ENCODE measurements at places on chromosomes 12 and 14.
A peak's percentile ranks its signal among the peaks of the same experiment; 100 is the strongest.

DNA sequence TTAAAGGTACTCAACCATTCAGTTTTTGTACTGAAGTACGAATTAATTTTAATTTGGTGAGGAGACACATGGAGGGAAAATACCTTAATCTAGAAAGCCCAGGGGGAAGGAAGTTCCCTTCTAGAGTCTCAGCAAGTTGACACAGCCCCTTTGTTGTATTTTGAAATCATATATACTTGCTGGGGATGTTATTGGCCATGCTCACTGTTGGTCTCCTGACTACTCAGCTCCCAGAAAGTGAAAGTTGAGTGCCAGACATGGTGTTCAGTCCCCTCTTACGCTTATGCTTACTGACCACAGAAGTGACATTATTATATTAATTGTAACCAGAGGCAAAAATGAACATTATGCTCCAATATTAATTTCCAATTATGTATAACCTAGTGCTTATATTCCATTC is 28.1 kb downstream of the ARF6 start:
- no peak for DNase-seq

- no peak for DNase-seq
Observed at GRCh38 chr12:109617491-109617890, 43.9 kb downstream of the MVK start.

DNA sequence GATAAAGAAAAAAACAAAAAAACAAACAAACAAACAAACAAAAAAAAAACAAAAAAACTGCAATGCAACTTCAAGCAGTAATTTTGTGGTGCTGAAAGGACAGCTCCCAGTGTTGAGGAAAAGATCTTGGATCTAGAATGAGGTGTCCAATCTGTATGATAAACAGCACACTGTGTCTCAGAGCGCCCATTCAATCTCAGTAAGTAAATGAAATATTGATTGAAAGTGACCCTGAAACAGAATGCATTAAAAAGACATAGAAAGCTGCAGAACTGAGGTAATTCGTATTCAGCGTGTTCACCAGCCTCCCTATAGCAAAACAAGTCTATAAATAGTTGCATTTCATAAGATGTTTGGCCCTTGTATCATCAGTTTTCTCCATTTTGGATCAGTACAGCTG is 153.0 kb downstream of the NOVA1 start:
- no peak for DNase-seq

- no peak for DNase-seq
Observed at GRCh38 chr12:25686351-25686750, 133.3 kb upstream of the LMNTD1 start.

- DNase-seq: no peak
Observed at GRCh38 chr14:69626132-69626500, 14.7 kb downstream of the SUSD6 start.

DNA sequence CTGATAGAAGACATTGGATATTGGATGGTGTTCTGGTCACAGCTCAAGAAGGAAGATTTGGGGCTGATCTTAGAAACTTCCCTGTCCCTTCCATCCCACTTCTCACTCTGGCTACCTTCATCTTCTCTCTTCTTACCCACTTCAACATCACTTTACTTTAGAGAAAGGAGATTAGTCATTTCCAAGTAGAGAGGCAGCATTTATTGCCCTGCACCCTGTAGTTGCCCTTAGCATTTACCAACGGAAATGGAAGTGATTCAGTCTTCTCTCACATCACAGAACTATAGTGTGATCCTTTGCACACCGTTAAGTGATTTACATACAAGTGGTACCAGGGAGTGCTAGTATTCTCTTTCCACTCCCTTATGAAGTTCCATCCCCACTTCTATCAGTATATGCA is 52.4 kb downstream of the PHLDA1 start:
- DNase-seq: no peak

GRCh38 chr12:75754698-75755097 is 243.3 kb upstream of the KRR1 start:
- DNase-seq: no peak

GRCh38 chr14:77409131-77409533 is 14.2 kb downstream of the NOXRED1 start:
- no peak for DNase-seq

DNA sequence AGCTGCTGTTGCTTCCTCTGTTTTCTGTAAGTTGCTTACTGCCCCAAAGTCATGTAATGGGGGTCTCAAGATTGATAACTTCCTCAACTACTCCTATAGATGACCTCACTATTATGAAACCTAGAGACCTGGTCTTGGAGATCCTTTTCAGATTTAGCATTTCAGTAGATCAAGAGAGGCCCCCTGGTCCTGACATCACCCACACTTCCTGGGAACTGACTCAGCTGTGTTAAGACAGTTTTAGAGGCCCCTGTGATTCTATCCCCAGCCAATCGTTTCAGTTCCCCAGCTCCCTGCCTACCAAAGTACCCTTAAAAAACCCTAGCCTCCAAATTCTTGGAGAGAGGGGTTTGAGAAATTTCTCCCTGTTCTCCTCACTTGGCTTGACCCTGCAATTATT is 9.2 kb upstream of the ARG2 start:
- DNase-seq: no peak

GRCh38 chr12:76113800-76114757 is 29.6 kb upstream of the NAP1L1 start:
- no peak for DNase-seq

DNA sequence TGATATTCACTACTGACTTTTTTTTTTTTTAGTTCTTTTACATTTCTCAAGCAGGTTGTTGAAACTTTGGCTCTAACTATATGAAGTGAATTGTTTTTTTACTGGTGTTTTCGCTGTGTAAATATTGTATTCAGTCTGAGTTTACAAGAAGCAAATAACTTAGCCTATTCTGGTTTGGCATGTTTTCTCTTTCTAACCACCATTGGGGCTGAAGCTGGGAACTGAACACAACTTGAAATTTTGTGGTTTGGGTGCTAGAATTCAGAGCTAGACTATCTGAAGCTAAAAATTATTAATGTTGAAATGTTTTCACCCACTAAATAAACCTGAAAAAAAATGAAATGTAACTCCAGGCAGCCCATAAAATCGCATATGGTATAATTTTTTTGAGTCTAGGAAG is 37.2 kb downstream of the RAD51B start:
- DNase-seq: peak; percentile 19

- DNase-seq: no peak
Observed at GRCh38 chr12:102564026-102564425, 83.7 kb upstream of the IGF1 start.

DNA sequence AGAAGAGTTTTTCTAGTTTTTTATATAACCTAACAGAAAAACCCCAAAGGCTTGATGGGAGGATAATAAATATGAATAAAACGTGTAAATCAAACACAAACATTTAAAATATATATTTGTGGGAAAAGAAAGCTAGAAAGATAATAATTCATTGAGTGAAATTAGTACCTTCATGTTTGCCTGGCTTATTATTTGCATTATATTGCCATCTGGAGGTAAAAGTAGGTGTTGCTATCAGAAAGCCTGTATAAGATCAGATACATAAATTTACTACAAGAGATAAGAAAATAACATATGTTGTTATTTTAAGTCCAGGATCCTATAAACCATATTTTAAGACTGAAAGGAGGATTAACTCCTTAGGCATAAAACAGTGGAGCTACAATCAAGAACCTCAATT is 77.7 kb downstream of the NTS start:
- no peak for DNase-seq

- DNase-seq: no peak
Observed at GRCh38 chr12:3458041-3458440, 33.0 kb upstream of the PRMT8 start.

- no peak for DNase-seq
Observed at GRCh38 chr12:68138480-68138879, 21.1 kb downstream of the IFNG start.

- no peak for DNase-seq
Observed at GRCh38 chr14:77180726-77181602, 634 bp upstream of the TMEM63C start.

- DNase-seq: peak; percentile 33
Observed at GRCh38 chr12:42568952-42569915, 20.3 kb downstream of the PRICKLE1 start.

DNA sequence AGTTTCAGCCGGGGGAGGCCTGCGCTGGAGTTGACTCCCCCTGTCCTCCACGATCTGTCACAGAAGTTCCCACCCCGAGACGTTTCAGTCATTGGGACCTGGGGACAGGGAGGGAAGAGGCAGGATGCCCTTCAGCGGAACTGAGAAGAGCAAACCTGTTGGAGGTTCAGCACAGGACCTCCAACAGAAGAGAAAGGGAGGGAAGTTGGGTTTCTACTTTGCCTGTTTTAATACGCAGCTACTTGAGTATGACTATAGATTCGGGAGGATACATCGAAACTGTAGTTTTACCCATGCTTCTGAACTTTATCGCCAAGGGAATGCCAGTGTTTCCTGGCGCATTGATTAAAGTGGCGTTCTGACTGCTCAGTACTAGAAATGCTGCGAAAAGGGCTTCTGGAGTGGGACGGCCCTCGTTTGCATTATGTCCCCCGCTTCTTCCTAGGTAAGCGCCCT is 2.3 kb upstream of the DUSP6 start:
- no peak for DNase-seq

DNA sequence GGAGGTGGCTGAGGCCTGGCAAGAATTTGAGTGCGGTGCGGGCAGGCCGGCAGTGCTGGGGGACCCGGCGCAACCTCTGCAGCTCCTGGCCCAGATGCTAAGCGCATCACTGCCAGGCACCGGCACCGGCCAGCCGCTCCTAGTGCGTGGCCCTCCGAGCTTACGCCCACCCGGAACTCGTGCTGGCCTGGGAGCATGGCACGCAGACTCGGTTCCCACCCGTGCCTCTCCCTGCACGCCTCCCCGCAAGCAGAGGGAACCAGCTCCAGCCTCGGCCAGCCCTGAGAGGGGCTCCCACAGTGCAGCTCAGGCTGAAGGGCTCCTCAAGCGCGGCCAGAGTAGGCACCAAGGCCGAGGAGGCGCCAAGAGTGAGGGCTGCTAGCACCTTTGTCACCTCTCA is 63.7 kb downstream of the CCDC60 start:
- no peak for DNase-seq

- no peak for DNase-seq
Observed at GRCh38 chr12:109680264-109681005, 33.2 kb upstream of the FAM222A start.

- no peak for DNase-seq
Observed at GRCh38 chr12:12333407-12334366, 16.4 kb downstream of the MANSC1 start.

DNA sequence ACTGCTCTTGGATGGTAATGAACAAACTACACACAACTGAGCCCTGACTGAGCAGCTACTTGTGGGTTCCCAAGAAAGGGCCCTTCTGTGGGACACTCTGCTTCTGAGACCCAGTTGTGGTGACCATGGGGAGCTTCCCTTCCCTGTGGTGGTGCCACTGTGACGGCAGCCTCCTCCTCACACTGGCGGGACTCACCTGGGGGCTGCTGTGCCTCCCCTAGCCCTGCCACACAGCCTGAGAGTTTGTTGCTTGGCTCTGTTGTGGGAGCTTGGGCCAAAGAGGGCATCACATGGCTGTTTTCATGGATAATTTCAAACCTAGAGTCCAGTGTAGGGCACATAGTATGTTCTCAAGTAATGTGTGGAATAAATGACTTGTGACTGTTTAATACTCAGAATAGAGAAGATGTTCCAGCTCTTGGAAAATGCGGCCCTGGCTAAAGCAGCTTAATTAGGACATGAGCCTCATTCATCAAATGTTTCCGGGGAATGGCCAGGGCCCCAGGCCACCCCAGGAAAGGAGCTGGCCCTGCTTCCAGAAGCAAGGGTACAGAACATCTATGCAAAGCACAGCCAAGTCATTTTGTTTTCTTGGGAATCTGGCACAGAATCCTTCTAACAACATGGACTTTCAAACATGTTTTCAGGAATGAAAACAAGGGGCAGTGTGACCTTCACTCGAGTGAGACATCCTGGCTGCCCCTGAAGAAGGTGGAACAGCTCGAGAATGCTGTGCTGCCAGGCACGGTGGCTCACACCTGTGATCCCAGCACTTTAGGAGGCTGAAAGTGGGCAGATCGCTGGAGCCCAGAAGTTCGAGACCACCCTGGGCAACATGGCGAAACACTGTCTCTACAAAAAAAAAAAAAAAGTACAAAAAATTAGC is 21.2 kb downstream of the ZFYVE21 start:
- DNase-seq: no peak

- DNase-seq: no peak
Observed at GRCh38 chr14:99874306-99874705, 81.1 kb downstream of the EML1 start.

DNA sequence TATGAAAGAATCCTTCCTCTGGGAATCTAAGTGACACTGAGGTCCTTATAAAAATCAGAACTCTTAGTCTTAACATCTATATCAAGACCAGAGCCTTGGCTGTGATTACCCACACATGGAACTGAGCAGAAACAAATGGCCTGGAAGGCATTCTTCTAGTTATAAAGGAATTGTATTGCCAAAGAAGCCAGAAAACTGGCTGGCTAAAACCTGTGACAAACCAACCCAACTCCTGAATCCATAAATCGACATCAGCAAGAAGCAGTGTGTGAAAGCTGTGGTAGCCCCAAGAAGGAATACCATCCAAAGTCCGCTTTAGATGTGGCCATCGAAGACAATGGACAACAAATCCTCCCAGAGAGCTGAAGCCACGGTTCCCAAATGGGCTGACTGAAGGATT is 97.9 kb upstream of the CCDC91 start:
- no peak for DNase-seq

DNA sequence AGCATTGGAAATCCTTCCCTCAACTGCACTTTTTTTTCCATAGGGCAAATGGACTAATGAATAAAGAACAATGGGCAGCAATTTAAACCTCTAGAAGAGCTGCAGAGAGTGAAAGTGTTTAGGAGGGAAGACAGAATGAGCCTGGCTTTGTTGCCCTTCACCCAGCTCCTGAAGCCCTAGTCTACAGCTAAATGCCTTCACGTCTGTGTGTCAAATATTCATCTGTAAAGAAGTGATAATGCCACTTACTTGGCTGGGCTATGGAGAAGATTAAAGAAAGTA is 45.6 kb downstream of the FLRT2 start:
- DNase-seq: no peak

DNA sequence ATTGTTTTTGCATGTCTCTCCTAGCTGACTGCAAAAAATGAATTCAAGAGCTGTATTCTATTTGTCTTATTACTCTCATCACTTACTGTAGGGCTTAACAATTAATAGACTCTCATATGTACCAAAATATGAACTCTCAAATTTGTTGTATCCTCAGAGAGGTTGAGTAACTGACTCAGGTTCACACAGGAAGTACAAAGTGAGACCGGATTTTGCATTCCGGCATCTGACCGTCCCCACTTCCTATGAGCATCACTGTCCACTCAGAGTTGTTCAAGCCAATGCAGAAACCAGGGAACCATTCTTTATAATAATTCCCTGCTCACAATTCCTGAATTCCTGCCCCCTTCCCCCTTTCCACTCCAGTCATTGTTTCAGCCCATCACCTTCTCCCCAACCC is 113.3 kb upstream of the AMIGO2 start:
- DNase-seq: no peak
